ENCODE measurements at places on chromosomes 5 and 9. TPM values are rescaled to one million over a fixed set of nuclear protein-coding genes. Genes with fewer than 3 reads are reported as not detected.

CCL19 gene
- not detected for total RNA-seq

PDZD2 gene
- 0.16 TPM for total RNA-seq

NR6A1 gene
- 0.52 TPM for total RNA-seq

BRD8 gene
- 68.6 TPM for total RNA-seq

PPIC gene
- 36.8 TPM for total RNA-seq

VCAN gene
- 261 TPM for total RNA-seq

C9orf153 gene
- total RNA-seq: not detected

PFN3 gene
- not detected for total RNA-seq

OGN gene
- total RNA-seq: not detected

DOLK gene
- total RNA-seq: 28.2 TPM

Data from epithelial cell of alveolus of lung (primary cell).